Right cardiac atrium (tissue), 5 donors: ENCODE measurements at places on chromosomes 2 and 18.
A peak's percentile ranks its signal among the peaks of the same experiment; 100 is the strongest.

DNA sequence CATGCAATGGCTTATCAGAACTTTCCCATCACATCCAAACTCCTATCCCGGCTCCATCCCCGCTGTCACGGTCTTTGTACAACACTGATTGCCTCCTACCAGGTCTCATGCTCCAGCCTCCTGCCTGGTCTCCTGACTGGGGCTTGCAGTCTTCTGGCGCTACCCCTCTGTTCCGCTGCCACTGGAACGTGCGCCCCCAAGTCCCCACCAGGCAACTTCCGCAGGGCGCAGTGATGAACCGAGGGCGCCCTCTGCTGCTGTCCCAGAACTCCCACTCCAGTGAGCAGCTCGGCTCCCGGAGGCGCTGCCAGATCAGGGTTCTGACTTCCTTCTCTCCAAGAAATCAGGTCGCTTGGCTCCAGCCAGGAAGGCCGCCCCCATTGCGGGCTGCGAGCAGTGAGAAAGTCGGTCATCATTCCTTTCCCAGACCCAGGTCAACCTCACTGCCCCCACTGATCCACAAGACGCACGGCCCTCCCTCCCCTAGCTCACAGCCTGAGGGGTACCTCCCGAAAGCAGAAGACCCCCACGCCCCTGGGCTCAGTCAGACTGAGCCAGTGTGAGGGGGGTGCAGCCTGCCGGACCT is 43.9 kb upstream of the RAB11FIP5 start:
- peak; percentile 74 for DNase-seq

- DNase-seq = peak; percentile 37
Measured at GRCh38 chr2:53259395-53260009, 508.1 kb upstream of the CHAC2 start.

DNA sequence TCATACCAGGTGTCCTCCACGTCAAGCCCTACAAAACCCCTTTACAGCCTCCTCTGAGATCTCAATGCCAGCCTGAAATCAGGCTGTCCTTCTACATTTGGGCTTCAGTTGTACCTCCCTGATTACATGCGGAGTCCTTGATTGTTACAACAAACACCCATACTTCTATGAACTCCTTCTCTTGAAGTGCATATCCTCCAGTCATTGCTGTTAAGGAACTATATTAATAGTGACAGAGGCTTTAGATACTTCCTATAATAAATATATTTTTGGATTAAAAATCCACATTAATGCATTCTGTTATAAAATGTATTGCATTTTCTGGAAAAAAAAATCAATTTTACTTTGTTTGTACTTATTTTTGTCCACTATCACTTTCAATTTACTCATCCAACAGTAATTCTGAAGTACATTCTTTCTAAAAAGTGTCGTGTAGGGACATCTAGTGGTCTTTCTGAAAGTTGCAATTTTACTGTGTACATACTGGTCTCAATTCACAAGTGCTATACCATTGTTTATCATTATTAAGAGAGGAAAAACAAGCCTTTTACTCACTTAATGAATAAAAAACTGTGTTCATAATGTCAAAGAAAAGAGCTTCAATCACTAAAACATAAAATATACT is 316.4 kb downstream of the DSEL start:
- DNase-seq = no peak

- no peak for DNase-seq
Measured at GRCh38 chr2:26034637-26034992, 731 bp downstream of the RAB10 start.

GRCh38 chr2:183495589-183496267 is 371.5 kb downstream of the NUP35 start:
- no peak for DNase-seq

DNA sequence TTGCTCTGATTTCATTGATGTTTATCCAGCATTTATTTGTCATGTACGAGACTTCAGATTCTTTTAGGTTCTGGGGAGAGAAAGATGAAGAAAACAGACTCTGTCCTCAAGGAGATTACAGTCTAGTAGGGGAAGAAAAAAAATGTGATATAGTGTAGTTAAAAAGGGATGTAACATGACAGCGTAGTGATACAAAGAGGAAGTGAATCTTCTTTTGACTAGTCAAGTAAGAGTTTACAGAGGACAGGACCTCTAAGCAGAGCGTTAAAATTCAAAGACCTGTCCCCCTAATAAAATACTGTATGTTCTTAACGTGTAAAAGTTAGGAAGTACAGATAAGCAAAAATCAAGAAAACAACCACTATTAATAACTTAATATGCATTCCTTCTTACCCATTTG is 47.7 kb downstream of the NCOA1 start:
- DNase-seq = no peak

DNA sequence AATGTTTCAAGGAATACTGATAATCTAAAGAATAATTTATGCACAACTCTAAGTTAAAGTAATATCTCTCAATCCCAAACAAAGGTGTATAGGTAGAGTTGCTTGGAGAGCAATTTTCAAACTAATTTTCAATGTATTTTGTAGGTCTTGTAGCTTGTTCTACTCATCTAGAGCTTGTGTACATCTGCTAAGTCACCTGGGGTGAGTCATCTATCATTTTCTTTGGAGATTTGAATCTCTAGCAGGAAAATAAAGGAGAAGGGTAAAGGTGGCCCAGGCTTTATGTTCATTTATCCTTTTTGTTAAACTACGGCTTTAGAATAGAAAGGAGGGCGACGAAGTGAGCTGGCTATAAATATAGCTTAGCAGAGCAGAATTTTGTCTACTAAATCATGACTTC is 76.8 kb upstream of the THUMPD2 start:
- DNase-seq = no peak

DNA sequence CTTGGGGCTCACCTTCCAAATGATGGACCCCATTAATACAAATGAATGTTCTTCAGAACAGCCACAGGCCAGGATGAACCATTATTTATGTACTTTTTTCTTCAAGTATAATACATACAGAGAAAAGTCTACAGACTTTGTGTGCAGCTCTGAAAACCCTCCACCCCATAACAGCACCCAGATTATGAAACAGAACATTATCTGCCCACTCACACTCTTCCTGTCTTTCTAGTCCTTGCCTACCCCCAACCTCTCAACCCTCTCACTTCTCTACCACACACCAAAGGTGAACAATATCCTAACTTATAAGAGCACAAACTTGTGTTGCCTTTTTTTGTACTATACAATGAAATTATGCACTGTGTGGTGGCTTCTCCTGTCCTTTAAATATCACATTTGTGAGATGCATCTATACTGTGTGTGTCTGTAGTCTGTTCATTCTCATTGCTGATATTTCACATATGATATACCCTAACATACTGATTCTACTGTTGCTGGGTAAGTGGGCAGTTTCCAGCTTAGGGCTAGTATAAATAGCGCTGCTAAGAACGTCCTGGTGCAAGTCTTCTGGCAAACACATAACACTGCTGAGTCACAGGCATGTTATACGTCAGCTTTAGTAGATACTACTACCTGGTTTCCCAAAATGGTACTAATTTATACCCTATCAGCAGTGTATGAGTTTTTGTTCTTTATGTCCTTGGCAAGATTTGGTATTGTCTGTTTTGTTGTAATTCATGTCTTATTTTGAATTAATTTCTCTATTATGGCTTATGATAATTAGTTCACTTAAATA is 1.0 kb upstream of the NPHP1 start:
- no peak for DNase-seq

- no peak for DNase-seq
Measured at GRCh38 chr2:43853141-43854081, 14.6 kb downstream of the ABCG8 start.

DNA sequence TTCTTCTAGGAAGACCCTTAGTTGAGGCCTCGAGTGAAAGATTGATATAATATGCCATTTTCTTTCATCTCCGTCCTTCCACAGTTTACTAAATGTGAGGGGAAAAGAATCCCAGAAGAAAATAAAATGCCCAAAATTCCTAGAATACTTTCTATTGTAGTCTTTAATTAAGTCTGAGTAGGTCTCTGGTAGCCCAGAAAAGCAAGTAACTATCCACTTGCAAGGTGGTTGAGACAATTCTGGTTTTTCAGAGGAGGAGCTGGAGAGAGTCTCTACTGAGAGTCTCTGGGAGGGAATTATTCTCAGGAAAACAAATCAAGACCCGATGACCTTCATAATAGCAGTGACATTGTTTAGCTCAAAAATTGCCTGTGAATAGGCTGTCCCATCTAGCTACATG is 63.9 kb upstream of the TTC39C start:
- DNase-seq = no peak

- DNase-seq = peak; percentile 65
Measured at GRCh38 chr18:23422751-23423418, 30.2 kb upstream of the RIOK3 start.

DNA sequence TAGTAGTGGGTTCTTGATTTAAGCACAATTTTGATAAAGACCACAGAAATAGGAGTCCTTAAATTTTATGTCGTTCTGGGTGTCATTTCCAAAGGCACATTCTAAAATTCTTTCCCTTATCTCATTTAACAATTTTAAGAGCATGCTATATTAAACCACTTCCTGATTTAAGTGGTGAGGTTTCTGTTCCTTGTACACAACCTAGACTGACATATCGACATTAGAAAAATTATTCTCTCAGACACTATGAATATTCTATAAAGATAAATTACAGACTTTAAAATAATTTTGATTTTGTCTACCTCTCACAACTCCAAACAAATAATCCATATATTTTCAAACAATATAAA is 923.8 kb downstream of the LRP1B start:
- DNase-seq = no peak

DNA sequence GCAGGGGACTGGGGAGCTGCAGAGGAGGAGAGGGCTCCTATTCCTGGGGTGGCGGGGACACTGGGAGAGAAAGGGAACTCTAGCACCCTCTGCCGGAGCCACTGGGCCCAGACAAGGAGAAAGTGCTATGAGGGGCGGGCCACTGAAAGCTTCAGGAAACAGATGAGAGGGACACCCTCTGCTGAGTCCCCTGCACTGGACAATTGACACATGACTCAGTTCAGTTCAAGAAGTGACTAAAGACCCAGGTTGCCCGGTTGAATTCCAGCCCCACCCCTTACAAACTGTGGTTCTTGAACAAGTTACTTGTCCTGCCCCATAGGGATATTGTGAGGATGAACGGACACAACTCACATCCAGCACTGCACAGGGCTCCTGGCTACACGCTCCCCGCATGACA is 5.0 kb downstream of the RUFY4 start:
- no peak for DNase-seq

DNA sequence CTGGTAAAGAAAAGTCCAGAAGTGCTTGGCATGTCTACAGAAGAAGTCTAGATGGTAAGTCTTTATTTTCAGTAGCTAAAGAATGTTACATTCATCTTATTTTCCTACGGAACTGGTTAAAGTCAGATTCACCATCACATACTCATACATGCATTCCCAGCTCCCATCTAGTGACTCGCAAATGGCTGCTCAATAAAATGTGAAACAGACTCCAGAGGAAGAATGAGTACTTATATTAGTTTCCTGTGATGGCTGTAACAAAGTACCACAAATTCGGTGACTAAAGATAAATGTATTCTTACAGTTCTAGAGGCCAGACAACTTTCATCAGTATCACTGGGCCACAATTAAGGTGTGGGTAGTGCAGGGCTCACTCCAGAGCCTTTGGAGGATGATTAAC is 797.2 kb downstream of the SATB2 start:
- DNase-seq = no peak

GRCh38 chr2:23809150-23809549 is 117.8 kb downstream of the ATAD2B start:
- DNase-seq = no peak

GRCh38 chr2:241506793-241507429 is 1.5 kb downstream of the STK25 start:
- peak; percentile 65 for DNase-seq

- DNase-seq = no peak
Measured at GRCh38 chr2:205754285-205754923, 72.1 kb downstream of the NRP2 start.

- DNase-seq = no peak
Measured at GRCh38 chr2:62415019-62415431, 91.0 kb downstream of the TMEM17 start.

DNA sequence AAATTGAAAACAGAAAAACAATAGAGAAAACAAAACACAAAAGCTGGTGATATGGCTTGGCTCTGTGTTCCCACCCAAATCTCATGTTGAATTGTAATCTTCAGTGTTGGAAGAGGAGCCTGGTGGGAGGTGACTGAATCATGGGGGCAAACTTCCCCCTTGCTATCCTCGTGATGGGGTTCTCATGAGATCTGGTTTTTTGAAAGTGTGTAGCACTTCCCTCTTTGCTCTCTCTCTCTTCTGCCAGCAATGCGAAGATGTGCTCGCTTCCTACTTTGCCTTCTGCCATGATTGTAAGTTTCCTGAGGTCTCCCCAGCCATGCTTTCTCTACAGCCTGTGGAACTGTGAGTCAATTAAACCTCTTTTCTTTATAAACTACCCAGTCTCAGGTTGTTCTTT is 112.3 kb upstream of the UXS1 start:
- DNase-seq = no peak

- no peak for DNase-seq
Measured at GRCh38 chr2:181324912-181325311, 132.3 kb upstream of the ITGA4 start.

DNA sequence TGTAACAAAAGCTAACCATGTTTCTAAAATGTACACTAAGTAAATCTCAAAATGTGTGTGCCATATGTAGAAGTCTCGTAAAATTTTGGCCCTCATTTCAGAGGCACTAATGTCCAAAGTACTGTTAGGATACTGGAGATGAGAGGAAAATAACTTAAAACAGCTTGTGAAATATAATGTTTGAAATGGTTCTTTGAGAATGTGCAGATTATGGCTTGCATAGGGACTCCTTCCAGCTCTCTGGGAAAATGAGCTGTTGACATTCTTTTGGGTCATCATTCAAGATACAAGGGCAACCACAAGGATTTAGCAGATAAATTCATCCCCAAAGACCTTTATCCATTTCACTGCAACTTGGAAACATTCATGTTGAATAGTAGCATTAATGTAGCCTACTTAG is 38.1 kb upstream of the OTX1 start:
- DNase-seq = no peak

DNA sequence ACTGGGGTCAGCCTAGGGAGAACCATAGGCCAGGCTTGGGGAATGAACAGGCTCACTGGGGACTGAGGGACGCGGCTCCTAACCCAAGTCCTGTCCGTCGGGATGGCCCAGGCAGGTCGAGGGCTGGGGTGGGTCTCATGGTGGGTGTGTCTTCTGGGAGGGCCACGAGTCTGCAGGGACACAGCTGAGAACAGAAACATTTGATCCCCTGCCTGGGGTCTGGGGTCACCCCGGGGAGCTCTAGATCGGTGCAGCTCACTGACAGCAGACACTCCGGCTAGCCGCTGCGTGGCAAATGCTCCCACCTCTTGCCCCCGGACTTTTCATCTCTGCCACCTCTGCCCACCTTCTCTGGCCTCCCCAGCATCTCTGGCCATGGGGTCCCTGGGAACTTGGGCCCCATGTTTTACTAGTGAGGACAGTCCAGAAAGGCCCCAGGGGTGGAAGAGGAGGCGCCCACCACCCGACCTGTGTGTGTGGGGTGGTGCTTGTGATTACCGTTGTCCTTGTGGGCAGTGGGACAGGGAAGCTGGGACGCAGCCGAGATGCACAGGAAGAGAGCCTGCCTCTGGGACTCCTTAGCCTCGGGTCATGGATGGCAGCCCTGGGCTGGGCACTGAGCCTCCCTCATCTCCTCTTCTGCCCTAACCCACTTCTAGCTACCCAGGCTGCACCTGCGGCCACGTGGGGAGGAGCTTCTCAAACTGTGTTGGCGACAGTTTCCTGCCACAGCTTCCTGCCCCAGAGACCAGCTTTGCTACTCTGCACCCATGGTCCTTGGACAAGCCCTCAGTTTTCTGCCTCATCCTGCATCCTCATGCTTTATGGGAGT is 4.9 kb downstream of the ZAP70 start:
- no peak for DNase-seq

- DNase-seq = peak; percentile 59
Measured at GRCh38 chr2:66578054-66578686, 143.2 kb downstream of the MEIS1 start.
